ENCODE measurements at places on chromosomes 7 and 10.

DNA sequence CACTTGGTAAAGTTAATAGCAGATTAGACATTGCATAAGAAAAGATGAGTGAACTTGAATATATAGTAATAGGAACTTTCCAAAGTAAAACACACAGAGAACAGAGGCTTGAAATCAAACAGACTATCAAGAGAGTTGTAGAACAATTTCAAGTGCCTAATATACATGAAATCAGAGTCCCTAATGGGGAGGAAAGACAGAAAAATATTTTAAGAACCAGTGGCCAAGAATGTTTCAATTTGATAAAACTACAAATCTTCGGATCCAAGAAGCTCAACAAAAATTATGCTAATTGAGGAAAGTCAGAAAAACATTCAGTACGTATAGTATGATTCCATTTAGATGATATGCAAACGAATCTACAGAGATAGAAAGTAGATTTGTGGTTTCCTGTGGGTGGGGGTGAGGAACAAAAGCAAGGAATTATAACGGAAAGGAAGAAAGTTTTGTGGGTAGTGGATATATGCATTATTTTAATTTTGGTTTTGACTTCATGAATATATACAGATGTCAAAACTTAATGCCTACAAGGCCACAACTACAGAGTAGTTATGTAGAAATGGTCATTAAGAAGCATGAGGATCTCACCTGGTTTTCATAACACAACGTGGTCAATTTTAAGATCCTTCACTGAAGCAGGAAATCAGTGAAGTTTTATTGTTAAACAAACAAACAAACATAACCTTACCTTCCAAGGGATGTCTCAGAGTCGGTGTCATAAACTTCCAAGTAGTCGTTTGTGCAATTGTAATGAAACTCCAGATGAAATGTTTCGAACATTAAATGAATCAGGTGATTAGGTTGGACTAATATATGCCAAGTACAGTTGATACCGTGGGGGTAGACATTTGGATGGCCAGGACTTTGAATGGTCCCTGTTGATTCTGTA is 62.0 kb downstream of the CUBN start:
- no peaks in the 10 kb centered on the region for H3K36me3 ChIP-seq
- H3K4me1 ChIP-seq, result peaks cover 20% of the 10 kb centered on the region
- no peak overlapping the region for H3K4me3 ChIP-seq
- H3K27me3 ChIP-seq, result peaks cover 19% of the 10 kb centered on the region
- no peak for DNase-seq
- no peak overlapping the region for H3K27ac ChIP-seq

- H3K27ac ChIP-seq, result no peak overlapping the region
- no peaks in the 10 kb centered on the region for H3K27me3 ChIP-seq
- no peak overlapping the region for H3K4me3 ChIP-seq
- DNase-seq, result no peak
- no peaks in the 10 kb centered on the region for H3K36me3 ChIP-seq
Measured at GRCh38 chr10:132841615-132841975, 55.6 kb upstream of the NKX6-2 start.

GRCh38 chr7:132738254-132738653 is 162.0 kb upstream of the PLXNA4 start:
- DNase-seq, result no peak
- no peak overlapping the region for H3K4me3 ChIP-seq
- H3K27me3 ChIP-seq, result peaks cover 11% of the 10 kb centered on the region

GRCh38 chr10:114384181-114384580 is 20.1 kb downstream of the AFAP1L2 start:
- peaks cover 15% of the 10 kb centered on the region for H3K4me1 ChIP-seq
- peaks cover 20% of the 10 kb centered on the region for H3K27me3 ChIP-seq
- no peak overlapping the region for H3K4me3 ChIP-seq
- H3K27ac ChIP-seq, result no peak overlapping the region

- no peaks in the 10 kb centered on the region for H3K36me3 ChIP-seq
- no peak overlapping the region for H3K4me3 ChIP-seq
- peaks cover 9% of the 10 kb centered on the region for H3K27me3 ChIP-seq
- no peak for DNase-seq
- peaks cover 9% of the 10 kb centered on the region for H3K4me1 ChIP-seq
Measured at GRCh38 chr10:34758447-34758996, 56.6 kb downstream of the PARD3 start.

- no peaks in the 10 kb centered on the region for H3K36me3 ChIP-seq
- no peak overlapping the region for H3K27ac ChIP-seq
- H3K4me1 ChIP-seq, result no peaks in the 10 kb centered on the region
- no peaks in the 10 kb centered on the region for H3K27me3 ChIP-seq
- H3K4me3 ChIP-seq, result no peak overlapping the region
- no peak for DNase-seq
Measured at GRCh38 chr10:120927352-120927751, 76.2 kb downstream of the WDR11 start.

Data from activated T-helper 1 cell treated with anti-CD3 and anti-CD28 coated beads, Interleukin-12 subunit alpha, Interleukin-12 subunit beta, Interleukin-2, Interleukin-4 antibody, amounts not matched to agents 30 ng/mL and 10 ng/mL and 1 ng/mL, durations not matched to agents 14 hours and 24 hours and 36 hours (primary cell).